ENCODE measurements at places on chromosomes 4 and X. TPM values are rescaled to one million over a fixed set of nuclear protein-coding genes. Genes with fewer than 3 reads are reported as not detected.

- peak; percentile 12 for DNase-seq
Observed at GRCh38 chr4:81565142-81565870, 93.6 kb upstream of the RASGEF1B start.

GRCh38 chr4:175166020-175166419, 247.9 kb downstream of the ADAM29 start:
- DNase-seq = no peak

GRCh38 chrX:111083081-111083480, 12.9 kb upstream of the PAK3 start:
- DNase-seq = peak; percentile 27

GRCh38 chrX:104679175-104679574, 113.2 kb downstream of the IL1RAPL2 start:
- no peak for DNase-seq

GRCh38 chr4:65217179-65217578, 453.1 kb downstream of the EPHA5 start:
- no peak for DNase-seq

DNA sequence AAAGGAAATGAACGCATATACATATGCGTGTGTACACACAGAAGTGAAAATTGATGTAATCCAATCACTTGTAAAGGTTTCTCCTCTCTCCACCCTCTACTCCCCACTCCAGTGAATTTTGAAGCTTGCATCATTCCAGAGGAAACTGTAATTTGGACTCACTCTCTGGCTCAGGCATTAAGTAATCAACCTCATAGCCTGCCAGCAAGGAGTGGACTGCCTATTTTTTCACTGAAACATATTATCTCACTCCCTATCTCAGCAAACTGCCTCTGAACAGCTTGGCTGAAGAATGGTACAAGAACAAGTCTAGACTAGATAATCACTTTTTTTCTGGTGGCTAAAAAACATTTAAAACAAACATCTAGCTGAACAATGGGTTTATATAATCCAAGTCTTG, 124.2 kb downstream of the C4orf51 start:
- peak; percentile 87 for DNase-seq

DNA sequence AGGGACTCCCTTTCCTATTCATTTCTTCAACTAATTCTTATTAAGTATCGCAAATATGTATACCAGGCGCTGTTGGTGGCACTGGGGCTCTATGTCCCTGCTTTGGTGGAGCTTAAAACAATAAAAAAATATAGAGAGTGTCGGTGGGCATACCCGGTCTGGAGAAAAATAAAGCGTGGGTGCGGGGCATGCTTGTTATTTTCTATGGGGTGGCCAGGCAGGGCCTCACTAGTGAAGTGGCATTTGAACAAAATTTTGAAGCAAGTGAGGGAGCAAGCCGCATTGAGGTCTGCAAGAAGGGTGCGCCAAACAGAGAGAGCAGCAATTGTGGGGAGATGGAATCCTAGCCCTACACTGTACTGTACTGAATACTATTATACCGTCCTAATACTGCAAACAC, 565 bp upstream of the IDS start:
- DNase-seq = no peak

- DNase-seq = no peak
Observed at GRCh38 chr4:11343536-11343935, 85.2 kb downstream of the HS3ST1 start.

DNA sequence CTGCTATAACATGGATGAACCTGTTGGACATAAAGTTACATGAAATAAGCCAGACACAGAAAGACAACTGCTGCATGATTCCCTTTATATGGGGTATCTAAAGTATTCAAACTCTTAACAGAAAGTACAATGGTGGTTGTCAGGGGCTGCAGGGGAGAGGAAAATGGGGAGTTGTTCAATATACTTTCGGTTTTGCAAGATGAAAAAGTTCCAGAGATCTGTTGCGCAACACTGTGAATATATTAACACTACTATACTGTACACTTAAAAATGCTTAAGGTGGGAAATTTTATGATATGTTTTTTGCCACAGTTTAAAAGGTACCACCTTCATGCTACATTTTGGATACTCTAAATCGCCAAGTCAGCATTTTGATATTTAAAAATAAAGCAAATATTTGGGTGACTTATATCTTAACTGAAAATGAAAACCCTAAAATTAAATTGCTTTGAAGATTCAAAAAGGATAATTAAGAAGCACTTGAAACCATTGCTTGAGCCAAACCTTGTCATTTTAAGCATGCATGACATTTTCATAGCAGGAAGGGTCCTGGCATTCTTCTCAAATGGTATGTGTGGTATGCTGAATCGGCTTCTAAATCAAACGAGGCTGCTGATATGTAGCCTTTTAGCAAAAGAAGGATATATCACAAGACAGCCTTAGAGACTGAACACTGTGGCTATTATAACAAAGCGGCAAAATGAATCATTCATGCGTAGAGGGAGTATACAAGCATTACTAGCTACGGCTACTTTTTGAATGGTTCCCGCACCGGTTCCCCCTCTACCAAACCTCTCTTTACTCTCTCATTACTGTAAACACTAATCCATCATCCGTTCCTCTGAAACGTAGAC, 607.1 kb upstream of the DIPK2B start:
- DNase-seq = peak; percentile 79

- DNase-seq = no peak
Observed at GRCh38 chr4:171340258-171340657, 472.9 kb upstream of the GALNTL6 start.

DNA sequence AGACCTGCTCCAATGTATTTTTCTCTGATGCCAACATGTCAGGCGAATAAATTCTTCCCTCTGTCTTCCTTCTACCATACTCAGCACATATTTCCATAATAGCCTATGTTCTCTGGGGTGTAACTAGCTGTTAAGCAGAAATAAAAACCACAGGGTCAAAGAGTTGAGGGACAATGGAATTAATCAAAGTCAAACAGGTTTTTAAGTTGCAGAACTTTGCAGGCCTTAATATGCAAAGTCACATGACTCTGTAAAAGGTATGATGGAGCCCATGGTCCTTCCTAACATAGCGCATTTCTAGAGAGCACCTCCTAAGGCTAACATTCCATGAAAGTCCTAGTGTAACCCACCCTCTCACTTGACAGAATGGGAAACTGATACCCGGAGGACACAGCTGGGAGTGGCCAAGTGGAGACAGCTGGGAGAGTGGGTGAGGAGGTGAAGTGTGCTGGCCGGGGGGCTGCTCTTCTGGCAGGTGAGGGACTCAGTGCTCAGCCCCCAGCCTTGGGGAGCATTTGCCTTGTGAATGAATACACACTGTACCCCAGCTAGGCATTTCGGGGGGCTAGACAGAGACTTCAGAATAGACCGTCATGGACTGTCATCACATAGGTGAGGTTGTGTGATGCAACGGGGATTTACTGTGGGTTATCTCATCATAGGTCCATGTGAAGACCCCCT, 8.4 kb upstream of the SORCS2 start:
- DNase-seq = no peak

DNA sequence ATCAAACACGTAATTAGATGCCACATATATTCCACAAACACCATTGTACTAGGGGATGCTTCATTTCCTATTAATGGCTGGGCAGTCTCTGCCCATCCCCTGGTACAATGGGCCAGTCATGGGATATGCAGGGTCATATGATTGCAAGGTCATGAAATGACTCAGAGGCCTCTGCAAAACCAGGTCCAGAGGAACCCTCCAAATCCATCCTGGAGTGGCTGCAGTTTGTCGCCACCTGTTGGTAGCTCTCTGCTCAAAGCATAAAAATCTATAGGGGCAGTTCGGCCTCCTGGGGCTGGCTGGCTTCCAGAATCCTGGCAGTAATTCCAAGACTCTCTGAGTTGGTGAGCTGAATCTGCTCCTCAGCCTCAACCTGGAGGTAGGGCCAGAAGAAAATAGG, 22.9 kb upstream of the PUDP start:
- peak; percentile 40 for DNase-seq

DNA sequence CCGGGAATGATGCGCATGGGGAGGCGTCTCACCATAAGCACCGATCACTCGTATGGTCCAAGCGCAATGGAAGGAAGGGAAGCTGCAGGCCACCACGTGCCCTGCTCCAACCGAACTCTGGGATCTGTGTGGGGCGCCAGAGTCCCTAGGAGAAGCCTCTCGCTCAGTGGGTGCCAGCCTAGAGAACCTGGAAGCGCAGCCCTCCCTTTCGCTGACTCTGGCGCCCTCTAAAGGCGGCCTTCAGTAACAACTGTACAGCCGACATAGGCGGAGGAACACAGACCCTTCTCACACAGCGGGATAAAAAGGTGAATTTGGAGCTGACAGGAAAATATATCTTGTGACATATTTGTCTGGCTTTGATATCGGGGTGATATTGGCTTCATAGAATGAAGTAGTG, 76.0 kb downstream of the INTS6L start:
- peak; percentile 26 for DNase-seq

DNA sequence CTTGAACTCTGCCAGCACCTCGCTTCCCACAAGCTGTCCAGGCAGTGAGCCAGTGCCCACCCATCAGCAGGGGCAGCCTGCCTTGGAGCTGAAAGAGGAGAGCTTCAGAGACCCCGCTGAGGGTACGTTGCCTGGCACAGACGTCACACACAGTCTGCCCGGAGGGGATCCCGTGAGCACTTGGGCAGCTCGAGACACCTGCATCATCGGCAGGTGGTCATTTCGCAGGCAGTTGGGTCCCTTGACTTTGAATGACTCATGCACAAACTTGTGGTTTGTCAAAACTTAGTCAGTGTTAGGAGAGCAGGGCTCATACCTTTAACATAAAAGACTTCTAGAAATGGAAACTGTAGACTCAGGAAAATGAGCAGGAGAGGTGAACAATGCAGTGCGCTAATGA, 9.9 kb downstream of the TACC3 start:
- no peak for DNase-seq

AFF2 gene
- total RNA-seq = not detected

STOX2 gene
- total RNA-seq = 0.97 TPM

PGRMC2 gene
- total RNA-seq = 60.5 TPM

PNMA5 gene
- 0.64 TPM for total RNA-seq

ARHGAP36 gene
- not detected for total RNA-seq

NMU gene
- not detected for total RNA-seq

RBMXL3 gene
- not detected for total RNA-seq

SASH3 gene
- total RNA-seq = not detected

PAGE2B gene
- total RNA-seq = not detected

VCX3B gene
- not detected for total RNA-seq

CBR4 gene
- total RNA-seq = 23.3 TPM

TACR3 gene
- not detected for total RNA-seq
